ENCODE measurements at places on chromosomes 3 and 15. TPM values are rescaled to one million over a fixed set of nuclear protein-coding genes. Genes with fewer than 3 reads are reported as not detected.

DNA sequence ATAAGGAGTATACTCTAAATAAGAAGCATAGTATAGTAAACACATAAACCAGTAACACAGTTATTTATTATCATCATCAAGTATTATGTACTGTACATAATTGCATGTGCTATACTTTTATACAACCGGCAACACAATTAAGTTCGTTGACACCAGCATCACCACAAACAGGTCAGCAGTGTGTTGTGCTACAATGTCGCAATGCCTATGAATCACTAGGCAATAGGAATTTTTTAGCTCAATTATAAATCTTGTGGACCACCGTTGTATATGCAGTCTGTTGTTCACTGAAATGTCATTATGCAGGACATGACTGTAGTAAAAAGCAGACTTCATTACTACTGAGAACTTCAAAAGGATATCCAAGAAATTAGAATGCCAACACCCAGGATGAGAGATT lies 177.0 kb downstream of the PDCD6IP start:
- no peak overlapping the region for H3K4me3 ChIP-seq
- H3K27ac ChIP-seq = no peak overlapping the region

- no peak overlapping the region for H3K4me3 ChIP-seq
- peaks cover 9% of the 10 kb centered on the region for H3K36me3 ChIP-seq
- DNase-seq = peak; percentile 72
- no peaks in the 10 kb centered on the region for H3K27me3 ChIP-seq
These were observed 18.3 kb downstream of the MYZAP start for GRCh38 chr15:57609805-57610529.

- H3K36me3 ChIP-seq = no peaks in the 10 kb centered on the region
- peaks cover 14% of the 10 kb centered on the region for H3K4me1 ChIP-seq
- peak; percentile 75 for DNase-seq
- H3K4me3 ChIP-seq = peak overlapping the region; percentile 72
- H3K27me3 ChIP-seq = peaks cover 27% of the 10 kb centered on the region
These were observed 138.4 kb downstream of the NUP210 start for GRCh38 chr3:13281507-13282357.

BRK1 gene
- 89.4 TPM for total RNA-seq

COL7A1 gene
- 2.9 TPM for total RNA-seq

All from heart left ventricle (tissue), 16 donors.